ENCODE measurements at places on chromosomes 11 and 22.

- DNase-seq = no peak
These were observed 11.3 kb downstream of the CUL5 start for GRCh38 chr11:108019870-108020540.

- DNase-seq = no peak
These were observed 135.4 kb downstream of the METTL15 start for GRCh38 chr11:28243581-28243980.

GRCh38 chr11:59759900-59760299 is 4.7 kb downstream of the STX3 start:
- no peak for DNase-seq

DNA sequence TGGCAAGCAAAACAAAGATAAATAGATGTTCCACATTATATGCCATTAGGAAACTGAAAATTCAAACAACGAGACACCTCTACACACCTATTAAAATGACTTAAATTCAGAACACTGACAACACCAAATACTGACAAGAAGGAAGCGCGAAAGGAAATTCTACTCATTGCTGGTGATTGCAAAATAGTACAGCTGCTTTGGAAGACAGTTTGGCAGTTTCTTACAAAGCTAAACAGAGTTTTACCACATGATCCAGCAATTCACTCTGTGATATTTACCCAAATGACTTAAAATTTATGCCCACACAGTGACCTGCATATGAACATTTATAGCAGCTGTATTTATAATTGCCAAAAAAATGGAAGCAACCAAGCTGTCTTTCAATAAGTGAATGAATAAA is 232.6 kb downstream of the CASP12 start:
- DNase-seq = no peak

DNA sequence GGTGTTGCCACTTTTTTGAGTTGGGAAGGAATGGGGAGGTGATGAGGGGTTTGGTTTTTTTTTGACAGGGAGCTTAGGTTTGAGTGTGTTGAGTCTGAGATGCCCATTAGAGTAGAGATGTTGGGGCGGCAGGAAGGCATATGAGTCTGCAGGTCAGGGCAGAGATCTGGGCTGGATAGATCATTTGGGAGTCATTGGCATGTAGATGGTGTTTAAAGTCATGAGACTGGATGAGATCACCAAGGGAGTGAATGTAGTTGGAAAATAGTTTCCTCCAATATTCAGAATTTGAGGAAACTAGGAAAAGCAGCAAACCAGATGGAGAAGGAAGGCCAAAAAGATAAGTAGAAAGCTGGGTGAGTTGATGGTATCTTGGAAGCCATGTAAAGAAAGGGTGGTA is 2.1 kb upstream of the ANAPC15 start:
- DNase-seq = no peak

DNA sequence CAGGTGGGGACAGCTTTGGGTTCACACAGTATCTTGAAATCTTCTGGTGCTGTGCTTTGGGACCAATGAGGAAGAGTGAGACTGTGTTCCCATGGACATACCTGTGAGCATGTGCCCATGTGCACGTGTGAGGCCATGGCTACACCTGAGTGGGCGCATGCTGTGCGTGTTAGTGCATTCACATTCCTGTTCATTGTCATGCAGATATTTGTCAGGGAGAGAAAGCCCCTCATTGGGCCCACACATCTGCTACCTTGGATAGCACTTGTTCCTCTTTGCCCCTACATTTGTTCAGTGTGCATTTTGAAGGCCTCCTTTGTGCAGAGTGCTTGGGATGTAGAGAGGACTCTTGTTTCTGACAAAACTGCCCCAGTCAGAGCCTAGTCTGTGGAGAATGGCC is 154.3 kb upstream of the E2F8 start:
- DNase-seq = no peak

DNA sequence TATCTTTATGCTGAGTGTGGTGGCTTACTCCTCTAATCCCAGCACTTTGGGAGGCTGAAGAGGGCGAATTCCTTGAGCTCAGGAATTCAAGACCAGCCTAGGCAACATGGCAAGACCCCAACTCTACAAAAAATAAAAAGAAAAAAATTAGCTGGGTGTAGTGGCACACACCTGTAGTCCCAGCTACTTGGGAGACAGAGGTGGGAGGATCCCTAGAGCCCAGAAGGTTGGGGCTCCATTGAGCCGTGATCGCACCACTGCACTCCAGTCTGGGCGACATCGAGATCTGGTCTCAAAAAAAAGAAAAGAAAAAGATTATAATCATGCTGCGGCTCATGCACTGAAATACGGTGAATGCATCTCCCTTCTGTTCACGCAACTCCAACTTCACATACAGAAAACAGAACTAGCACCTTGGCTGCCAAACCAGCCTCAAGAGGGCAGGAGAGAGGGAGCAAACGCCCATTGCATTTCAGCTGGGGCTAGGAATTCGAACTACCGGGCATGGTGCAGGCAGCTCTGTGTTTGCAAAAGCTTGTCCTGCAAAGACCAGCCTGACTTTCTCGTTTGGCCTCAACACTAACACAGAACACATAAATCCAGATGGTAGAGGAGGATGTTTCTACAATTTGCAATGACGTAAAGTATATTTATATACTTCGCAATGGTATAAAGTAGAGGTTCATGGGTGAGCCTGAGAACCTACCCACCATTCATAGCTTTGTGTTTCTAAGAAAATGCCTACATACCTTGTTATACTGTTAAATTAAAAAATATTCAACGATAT is 6.3 kb upstream of the SYNGR1 start:
- peak; percentile 53 for DNase-seq

GRCh38 chr11:123356539-123356938 is 73.5 kb upstream of the GRAMD1B start:
- no peak for DNase-seq

- no peak for DNase-seq
These were observed 17.8 kb upstream of the ST3GAL4 start for GRCh38 chr11:126337474-126338241.

DNA sequence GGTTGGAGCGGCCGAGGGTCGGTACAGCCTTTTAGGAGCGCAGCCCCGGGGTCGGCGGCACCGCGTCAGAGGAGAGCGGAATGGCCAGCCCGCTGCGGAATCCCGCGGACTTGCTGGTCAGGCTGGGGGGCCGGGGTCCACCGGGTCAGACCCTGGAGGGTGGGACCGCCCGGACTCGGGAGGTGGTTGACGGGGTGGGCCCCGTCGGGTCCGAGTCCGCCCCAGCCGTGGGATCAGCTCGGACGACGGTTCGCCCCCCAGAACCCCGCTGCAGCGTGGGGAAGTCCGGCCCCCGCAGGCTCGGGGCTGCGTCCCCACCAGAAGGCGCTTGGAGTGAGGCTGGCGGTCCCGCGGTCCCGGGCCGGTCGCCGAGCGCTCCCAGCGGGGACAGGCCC is 301 bp upstream of the ADM2 start:
- no peak for DNase-seq

- peak; percentile 82 for DNase-seq
These were observed 23.2 kb downstream of the TAF1D start for GRCh38 chr11:93718057-93718563.

Measured in endothelial cell of umbilical vein (primary cell).